ENCODE measurements at places on chromosomes 3 and 15.

- DNase-seq = no peak
Observed at GRCh38 chr3:124401843-124402242, 328.4 kb upstream of the UMPS start.

DNA sequence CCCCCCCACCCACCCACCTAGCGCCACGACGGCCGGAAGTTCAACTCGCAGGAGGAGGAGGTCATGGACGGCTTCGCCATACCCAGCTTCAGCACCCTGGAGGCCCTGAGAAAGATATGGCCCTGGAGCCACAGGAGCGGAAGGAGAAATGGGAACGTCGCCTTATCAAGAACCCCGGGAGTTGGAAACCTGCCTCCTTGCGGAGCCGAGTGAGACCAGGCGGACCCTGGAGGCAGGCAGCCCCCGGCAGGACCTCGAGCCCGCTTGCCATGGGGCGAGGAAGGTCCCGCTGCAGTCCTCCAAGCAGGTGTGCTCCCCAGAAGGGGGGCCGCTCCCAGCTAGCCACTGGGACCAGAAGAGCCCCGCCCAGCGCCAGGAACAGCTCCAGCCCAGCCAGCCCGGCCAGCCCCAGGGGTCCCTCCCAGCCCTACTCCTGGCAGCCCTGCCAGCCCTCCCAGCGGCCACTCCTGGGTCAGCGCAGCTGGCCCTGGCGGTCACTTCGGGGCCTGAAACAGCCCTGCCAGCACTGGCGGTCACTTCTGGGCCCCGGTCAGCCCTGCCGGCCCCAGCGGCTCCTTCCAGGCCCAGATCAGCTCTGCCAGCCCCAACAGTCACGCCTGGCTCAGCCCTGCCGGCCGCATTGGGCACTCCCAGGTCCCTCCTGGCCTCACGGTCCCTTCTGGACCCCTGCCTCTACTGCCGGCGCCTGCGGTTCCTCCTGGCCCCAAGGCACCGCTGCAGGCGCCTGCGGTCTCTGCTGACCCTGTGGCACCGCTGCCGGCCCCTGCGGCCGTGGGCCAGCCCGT lies 10.3 kb upstream of the ROPN1B start:
- no peak for DNase-seq

DNA sequence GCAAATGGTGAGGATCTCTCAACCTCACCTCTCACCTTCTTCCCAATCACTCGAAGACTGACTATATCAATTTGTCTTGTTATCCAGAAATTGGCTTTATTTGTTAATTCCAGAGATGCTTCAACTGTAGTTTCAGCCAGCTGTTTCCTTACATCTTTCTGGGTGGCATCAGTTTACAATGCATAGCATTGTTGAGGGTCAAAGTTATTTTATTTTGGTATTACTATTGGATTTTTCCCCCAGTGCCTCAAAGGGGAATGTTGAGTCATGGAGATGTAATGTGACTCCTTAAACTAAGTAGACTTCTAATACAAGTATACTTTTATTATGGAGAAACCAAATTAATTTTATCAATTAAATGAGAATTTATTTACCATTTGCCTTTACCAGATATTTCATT lies 351.6 kb downstream of the TIGIT start:
- DNase-seq = no peak

DNA sequence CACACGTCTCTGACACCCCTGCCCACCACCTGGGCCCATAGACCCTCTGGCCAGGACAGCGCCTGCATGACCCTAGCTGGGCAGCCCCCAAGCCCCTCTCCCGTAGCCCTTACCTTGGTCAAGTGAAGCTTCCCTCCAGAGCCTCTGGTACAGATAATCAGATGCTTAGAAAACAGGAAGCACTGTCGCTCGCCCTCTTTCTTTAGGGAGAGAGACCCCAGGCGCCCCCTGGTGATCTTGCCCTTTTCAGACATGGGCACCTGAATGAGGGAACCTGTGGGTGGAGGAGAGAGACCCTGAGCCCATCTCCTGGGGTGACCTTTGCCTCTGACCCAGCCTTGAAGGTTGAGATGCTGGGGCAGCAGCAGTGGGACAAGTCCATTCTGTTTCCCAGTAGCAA lies 65.4 kb downstream of the RASGRF1 start:
- no peak for DNase-seq

DNA sequence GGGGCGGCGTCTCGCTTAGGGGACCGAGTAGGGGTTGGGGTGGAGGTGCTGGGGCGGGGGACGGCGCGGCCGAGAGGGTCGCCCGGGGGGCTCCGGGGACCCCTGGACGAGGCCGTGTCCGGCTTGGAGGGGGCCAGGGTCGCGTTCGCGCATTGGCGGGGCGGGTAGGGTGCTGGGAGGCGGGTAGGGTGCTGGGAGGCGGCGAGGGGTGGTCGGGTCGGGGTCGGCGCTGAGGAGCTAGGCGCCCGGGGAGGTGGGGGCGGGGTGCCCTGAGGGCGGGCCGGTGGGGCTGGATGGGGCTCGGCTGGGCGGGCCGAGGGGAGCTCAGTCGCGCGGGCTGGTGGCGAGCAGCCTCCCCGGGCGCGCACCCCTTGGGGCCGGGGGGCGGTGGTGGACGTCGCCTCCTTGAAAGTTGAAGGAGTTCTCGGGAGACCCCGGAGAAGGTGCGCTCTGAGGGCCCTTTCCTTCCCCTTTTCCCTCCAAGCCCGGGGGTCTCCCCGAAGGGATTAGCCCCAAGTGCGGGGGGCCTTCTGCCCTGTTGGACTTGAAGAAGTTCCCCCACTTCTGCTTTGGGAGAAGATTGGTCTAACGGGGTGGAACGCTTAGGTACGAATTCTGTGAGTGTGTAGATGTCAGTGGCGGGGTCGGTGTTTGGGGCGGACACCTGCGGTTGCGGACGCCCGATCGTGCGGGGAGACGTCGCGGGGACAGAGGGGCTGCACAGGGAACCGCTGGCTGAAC lies 543 bp downstream of the MEF2A start:
- DNase-seq = no peak

DNA sequence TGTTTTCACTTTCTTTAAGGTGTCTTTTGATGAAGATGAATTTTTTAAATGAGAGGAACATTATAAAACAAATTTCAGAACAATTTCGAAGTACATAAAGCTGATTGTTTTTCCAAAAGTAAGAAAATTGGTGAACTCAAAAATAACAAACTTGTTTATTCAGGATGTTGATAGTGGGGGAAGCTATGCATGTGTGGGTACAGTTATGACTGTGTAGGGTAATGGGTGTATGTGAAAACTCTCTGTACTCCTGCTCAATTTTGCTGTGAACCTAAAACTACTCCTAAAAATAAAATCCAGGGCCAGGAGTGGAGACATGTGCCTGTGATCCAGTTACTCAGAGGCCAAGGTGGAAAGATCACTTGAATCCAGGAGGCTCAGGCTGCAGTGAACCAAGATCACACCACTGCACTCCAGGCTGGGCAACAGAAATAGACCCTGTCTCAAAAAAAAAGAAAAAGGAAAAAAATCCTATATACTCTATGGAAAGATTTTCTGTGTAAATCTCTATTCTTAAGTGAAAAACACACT lies 37.2 kb downstream of the PIK3CB start:
- no peak for DNase-seq

- no peak for DNase-seq
Observed at GRCh38 chr3:130378677-130379191, 33.3 kb downstream of the COL6A5 start.

DNA sequence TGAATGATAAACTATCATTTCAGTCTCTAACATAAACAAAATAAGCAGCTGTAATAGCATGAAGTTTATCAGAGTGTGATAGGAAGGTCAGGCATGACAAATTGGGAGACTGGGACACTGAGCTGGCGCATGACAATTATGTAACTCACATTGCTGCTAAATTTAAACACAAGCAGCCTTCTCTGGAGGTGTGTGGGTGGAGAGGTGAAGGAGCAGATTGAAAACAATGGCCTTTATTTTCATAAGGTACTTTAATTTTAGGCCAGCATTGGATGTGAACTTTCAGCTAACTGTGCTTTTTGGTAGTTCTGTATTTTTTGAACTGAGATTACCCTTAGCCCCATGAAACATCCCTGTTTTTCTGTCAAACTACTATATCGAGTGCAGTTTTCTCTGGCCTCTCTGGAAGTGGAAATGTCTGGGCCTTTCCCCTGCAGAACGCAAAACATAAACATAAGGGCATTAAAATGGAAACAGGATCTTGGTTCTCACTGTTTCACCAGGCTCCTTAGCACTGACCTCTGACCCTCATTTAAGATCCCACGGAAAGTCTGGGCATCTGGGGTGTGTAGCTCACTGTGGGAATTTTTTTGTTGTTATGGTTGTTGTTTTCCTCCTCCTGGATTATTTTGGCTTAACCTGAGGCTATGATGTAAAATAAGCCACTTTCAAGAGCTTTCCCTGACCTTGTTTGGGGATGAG lies 160.1 kb upstream of the DPH6 start:
- DNase-seq = no peak

- DNase-seq = no peak
Observed at GRCh38 chr15:67093504-67093862, 28.1 kb downstream of the SMAD3 start.

- no peak for DNase-seq
Observed at GRCh38 chr3:13559764-13560525, 11.0 kb downstream of the FBLN2 start.

GRCh38 chr3:149581248-149581647 lies 76.6 kb downstream of the WWTR1 start:
- DNase-seq = no peak

DNA sequence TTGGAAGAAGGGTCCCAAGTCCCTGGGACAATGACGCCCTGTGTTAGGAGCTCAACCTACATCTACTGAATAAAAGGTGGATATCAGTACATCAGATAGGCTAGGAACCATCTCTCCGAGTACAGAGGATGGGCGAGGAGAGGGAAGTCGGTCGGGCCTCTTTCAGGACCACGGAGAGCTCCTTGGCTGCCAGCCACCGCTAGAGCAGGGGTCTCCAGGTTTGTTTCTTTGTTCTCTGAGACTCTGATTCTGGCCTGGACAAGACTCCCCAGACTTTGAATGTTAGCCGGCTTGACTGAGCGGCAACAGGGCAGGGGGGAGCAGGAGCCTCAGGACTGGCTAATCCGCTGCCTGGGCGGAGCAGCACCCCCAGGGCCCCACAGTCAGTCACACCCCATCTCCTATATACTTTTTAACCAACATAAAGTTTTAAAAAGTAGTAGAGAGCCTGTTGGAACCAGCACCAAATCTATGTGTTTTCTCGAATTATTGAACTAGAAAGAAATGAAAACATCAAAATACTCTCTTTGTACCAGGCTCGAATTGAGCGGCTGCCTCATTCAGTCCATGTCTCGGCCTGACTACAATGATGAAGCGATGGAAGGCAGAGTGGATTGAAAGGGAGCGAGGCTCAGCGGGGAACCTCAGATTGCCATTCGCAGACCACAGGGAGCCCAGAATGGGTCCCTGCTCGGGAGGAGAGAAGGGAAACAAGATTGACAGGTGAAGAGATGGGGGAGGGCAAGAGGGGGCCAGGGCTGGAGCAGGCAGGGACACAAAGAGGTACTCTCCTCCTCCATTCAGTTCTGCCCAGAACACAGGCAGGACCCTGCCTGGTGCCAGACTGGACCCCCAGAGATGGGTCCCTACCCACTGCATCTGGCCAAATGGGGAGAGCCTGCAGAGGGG lies 131.6 kb downstream of the TPRA1 start:
- no peak for DNase-seq

DNA sequence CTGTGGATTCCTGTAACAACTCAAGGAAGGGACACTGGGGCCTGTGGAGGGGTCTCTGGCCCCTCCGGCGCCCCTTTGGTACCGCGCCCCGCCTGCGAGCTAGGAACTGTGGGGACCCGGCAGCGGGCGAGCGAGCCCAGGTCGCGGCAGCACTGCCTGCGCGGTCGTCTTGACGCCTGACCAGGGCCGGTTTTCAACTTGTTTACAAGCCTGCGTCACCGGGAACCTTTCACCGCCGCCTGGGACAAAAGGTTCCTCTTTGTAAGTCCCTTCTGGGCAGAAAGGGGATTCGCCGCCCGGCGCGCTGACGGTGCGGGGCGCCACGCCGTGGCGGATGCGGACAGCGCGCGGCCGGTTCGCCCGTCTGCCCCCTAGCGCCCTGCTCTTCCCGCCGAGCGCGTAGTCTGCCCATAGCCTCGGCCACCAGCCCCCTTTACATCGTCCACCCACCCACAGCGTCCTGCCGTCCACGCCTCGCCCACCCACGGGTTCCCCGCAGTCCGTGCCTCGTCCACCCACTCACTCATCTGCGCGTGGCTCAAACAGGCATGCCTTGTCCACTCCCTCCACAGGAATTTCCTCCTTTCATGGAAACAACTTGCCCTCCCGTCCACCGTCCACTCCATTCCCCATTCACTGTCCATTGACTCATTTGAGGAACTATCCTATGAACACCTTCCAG lies 5.5 kb upstream of the CFAP100 start:
- no peak for DNase-seq

- DNase-seq = no peak
Observed at GRCh38 chr3:193789455-193789854, 196.4 kb downstream of the OPA1 start.

GRCh38 chr3:23385327-23385726 lies 182.2 kb downstream of the UBE2E2 start:
- no peak for DNase-seq

DNA sequence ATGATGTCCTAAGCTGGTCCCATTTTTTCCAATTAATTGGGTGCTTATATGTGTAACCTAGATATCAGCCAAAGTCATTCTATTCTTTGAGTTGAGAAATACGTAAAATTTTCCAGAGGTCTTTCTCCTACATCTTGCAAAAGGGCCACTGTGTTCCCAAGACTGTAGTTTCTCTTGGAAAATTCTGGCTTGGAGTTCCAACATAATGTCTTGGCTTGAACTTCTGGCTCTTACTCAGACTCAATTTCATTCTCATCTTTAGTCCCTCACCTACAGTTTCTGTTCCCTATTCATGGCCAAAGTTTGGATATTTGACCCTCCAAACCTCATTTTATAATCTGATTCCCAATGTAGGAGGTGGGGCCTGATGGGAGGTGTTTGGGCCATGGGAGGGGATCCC lies 201.4 kb upstream of the ARHGEF26 start:
- no peak for DNase-seq

DNA sequence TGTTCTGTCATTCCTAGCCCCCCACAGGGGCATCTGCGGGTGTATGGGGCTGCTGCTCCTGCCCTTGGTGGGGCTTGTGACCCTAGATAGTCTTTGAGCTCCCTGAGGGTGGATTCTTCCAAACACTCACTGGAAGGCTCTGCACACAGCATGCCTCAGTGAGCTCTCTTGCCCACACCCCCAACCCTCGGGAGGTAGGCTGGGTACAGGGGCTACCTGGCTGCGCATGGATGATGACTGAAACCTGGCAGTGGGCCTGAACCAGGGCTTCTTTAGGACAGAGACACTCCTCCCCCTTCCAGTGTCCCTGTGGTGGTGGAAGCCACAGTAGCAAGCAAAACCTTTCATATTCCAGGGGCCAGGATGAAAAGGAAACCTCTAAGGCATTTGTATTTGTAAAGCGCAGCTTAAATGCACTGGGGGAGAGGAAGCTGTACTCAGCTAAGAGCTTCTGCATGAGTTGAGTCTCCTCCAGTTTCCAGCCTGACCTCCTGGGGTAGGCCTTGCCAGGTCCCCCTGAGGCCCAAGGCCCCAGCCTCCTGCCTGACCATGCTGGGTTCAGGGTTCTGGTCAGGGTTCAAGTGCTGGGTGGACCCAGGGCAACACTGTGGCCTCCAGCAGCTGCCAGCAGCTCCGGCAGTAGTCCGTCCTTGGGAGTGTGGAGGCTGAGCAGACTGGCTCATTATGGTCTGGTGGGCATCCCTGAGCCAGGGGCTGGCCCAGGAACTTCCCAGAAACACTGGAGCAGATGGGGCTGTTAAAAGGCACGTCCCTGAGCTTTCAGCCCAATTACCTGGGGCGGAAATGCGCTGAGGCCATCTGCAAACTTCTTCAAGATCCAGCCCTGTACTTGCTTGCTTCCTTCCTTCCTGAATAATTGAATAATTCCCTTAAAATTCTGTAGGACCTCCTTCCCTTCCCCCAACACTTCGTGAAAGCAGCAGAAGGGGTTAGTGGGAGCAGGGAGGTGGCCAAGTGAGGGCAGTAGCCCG lies 89.7 kb downstream of the HMG20A start:
- DNase-seq = no peak

Measured in activated T-helper 1 cell treated with anti-CD3 and anti-CD28 coated beads, Interleukin-2, amount 50 U/mL, for 16 hours (primary cell).